ENCODE measurements at places on chromosomes 1 and 21. TPM values are rescaled to one million over a fixed set of nuclear protein-coding genes. Genes with fewer than 3 reads are reported as not detected.

DNA sequence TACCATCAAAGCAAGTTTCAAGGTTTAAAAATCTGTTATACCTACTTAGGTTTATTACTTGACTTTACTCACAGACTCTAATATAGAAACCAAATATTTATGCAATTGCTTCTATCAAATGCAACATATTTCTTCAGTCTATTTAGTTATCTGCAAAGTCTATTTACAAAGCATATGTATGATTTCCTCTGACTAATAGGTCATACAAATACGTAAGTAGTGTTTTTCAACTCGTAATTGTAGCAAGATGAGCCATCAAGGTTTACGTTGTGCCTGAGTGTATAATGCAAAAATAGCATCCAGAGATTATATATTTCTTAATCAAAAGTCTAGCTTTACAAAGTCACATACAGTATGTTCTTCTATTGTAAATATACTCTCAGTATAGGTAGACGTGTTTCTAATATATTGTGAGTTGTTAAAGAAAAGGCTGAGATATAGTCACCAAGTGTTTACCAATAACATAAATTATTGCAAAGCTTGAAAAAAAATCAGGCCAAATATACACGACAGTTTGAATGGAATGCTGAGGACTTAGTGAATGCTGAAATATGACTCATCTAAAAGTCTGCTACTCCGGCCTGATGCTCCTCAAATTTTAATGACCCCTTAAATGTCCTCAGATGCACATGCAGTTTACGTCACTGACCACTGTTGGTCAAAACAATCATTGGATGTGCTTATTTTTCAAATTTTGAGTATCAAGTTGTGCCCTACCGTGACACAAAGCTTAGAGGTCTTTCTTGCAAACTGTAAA, 48.4 kb downstream of the ADAMTS5 start:
- DNase-seq, result no peak

GRCh38 chr1:86191958-86192357, 35.4 kb upstream of the COL24A1 start:
- DNase-seq, result no peak

DNA sequence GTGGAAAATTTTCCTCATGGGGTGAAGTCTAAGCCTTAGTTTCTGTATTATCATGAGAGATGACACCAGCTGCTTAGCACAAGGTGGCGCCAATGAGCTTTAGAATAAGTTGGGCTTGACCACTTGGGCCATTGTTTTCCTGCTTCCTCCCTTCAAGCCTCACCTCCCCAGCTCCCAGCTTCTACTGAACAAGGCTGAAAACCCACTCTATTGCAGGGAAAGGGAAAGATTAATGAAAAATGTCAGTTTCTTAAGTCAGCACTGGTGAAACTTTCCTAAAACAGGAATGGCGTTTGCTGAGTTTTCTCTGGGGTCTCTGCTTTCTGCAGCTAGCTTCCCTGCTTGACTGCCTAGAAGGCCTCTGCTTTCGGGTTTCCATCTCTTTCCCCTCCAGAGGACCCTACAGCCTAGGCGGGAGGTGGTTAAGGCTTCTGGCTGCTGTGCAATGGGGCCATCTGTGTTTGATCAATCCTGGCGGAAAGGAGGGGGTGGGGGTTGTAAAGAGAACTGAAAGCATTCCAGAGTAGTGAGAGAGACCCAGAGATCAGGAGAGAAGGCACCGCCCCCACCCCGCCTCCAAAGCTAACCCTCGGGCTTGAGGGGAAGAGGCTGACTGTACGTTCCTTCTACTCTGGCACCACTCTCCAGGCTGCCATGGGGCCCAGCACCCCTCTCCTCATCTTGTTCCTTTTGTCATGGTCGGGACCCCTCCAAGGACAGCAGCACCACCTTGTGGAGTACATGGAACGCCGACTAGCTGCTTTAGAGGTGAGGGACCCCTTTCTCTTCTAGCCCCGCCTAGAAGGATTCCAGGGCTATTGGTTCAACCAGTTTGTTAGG, at the start of gene OLFML3:
Gene OLFML3 (plus strand): TSS at position 612 of the 840 bp plus-strand sequence. CDS start 43 bp downstream, at position 655.
- peak; percentile 93 for DNase-seq

- DNase-seq, result no peak
Observed at GRCh38 chr1:161953256-161953920, 70.3 kb downstream of the OLFML2B start.

GRCh38 chr1:205678286-205679111, 1.8 kb downstream of the SLC45A3 start:
- DNase-seq, result peak; percentile 65

DNA sequence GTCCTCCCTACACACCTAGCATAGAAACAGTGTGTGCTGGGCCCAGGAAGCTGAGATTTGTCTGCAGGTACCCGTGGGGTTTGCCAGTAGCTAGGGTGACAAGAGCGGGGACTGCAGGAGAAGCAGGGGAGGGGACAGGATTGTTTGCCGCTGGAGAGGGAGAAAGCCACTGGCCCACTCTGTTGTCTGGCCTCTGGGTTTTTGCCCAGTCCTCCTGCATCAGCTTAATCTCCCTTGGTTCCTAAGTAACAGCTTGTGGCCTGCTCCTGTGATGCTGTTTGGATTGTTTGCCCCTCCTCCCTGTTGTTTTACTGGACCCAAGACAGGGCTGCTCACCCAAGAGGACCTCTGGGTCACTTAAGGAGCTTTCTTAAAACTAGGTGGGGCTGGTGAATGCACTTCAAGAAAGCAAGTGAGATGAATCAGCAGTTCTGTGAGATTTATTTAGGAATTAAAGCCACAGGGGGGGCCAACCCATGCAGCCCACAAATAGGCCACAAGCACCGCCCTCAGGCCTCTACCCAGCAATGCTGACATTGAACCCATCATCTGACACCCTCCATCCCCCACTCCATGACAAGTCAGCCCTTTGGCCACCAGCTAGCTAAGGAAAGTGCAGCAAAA, 142.8 kb downstream of the ZZZ3 start:
- no peak for DNase-seq

DNA sequence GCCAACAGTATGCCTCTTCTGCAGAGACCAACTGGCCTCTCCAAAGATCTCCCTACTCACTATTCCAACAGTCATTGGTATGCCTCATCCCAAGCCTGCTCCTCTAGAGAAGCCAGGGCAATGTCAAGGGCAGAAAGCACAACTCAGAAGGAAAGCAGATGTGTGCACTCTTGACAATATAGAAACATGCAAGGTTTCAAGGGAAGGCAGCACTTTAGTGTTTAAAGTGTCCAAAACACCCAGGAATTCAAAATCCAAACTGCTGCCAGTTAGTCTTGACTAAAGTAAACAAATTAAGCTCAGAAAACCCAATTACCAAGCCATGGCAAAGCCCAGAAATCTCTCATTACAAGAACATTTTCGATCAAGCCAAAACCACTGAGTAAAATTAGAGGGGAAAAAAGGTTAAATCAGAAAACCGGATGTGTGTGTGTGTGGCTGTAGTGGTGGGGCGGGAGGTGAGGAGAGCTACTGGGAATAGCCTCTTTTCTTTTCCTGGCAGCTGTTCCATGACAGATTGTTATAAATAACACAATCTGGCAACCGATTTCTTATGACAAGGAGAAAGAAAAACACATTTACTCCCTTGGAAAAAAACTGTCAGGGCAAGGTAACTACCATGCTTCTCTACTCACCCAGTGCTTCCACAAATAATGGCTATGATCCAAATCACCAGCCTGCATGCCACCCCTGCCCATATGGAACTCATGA, 39.2 kb downstream of the EIF2B3 start:
- no peak for DNase-seq

NFASC gene
- polyA plus RNA-seq, result 32.2 TPM

DNA sequence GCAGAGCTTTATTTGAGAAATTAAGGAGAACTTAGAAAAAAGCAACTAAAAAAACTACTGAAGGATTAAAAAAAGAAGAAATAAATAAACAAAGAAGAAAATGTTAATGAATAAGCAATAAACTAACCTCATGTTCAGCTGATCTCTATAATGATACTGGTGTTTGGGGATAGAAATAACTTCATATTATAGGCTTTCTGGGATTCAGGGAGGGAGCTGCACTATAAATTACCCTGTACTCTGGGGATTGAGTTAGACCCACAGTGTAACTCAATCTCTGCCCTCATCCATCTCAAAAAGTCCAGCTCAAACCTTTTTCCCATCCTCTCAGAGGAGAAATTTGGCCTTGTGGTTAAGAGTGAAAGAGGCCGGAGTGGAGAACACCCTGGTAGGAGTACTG, 33.8 kb upstream of the CCN1 start:
- DNase-seq, result no peak

NBPF6 gene
- not detected for polyA plus RNA-seq

- DNase-seq, result no peak
Observed at GRCh38 chr1:82565146-82565545, 764.4 kb downstream of the ADGRL2 start.

DNA sequence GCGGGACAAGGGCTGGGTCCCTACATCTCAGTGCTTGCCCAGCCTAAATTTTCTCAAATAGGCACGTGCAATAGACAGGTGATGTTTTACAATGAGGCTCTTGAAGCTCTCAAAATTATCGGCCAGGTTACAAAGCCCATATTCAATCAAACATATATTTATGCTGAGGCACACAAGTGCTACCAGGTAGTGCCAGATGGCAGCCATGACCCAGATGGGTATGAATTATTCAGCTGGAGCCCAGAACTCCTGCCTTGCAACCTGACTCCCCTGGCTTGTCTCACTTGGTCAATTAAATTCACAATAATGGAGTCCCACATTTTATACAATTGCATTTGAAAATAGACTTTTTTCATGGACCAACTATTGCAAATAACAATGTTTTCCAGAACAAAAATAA, 12.3 kb upstream of the ADAM30 start:
- no peak for DNase-seq

DNA sequence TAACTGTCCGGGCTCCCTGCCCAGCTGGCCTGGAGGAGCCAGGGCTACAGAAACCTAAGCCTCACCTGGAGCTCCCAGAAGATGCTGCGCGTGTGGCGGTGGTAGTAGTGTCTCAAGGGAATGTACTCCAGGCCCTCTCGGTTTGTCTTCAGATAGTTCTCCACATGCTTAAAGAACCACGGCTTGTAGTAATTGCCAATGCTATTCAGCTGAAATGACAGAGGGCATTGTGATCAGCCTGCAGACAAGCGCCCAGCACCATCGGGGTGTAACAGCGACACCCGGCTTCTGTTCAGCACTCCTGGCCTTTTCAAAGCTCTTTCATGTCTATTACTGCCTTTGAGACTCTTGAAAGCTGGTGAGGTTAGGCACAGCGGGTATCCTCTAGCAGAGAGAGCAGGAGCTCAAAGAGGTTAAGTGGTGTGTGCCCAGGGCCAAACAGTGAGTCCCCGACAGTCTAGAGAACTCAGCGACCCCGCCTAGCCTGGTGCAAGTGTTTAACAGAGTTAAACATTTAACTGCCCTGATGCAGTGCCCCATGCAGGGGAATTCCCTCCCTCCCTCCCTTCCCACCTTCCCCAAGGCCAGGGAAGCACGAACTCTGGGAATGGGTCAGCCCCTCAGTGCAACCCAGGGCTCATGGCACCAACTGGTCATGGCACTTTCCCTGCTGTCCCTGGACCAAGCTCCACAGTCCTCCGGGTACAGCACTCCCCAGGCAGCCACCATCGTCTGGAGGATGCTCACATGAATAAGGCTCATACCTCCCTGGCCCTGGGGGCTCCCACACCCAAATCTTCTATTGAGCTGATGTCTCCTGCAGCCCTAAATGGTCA, 21.5 kb downstream of the DHCR24 start:
- no peak for DNase-seq

- no peak for DNase-seq
Observed at GRCh38 chr1:226154593-226154992, 31.9 kb downstream of the ACBD3 start.

GRCh38 chr1:43065616-43066399, 106.3 kb downstream of the EBNA1BP2 start:
- DNase-seq, result no peak

- DNase-seq, result no peak
Observed at GRCh38 chr1:46554597-46555381, 3.3 kb upstream of the KNCN start.

GRCh38 chr1:174764191-174764590, 235.6 kb upstream of the CACYBP start:
- DNase-seq, result no peak

CGN gene
- 50.9 TPM for polyA plus RNA-seq

- DNase-seq, result no peak
Observed at GRCh38 chr1:190935925-190936324, 458.3 kb upstream of the BRINP3 start.

IGSF9 gene
- polyA plus RNA-seq, result 19.5 TPM

- no peak for DNase-seq
Observed at GRCh38 chr1:198942466-198942865, 303.6 kb downstream of the PTPRC start.

- DNase-seq, result no peak
Observed at GRCh38 chr1:154607106-154607608, 829 bp downstream of the ADAR start.

AQP10 gene
- 0.13 TPM for polyA plus RNA-seq

DNA sequence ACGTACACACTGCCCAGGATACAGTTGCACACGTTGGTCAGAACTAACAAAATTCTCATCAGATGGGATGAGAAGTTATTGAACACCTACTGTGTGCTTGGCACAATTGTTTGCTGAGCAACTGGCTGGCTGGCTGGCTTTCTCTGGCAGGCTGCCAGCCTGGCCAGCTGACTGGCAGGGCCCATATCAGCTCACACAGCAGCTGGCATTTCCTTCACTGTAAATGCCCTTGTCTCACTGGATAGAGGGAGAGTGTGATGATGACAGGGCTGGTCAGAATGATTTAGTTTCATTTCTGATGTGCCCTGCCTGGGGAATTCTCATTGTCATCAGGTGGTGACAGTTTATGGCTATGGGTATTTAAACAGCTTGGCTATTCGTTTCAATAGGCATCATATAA, 15.8 kb downstream of the CAMK2N1 start:
- no peak for DNase-seq

DNA sequence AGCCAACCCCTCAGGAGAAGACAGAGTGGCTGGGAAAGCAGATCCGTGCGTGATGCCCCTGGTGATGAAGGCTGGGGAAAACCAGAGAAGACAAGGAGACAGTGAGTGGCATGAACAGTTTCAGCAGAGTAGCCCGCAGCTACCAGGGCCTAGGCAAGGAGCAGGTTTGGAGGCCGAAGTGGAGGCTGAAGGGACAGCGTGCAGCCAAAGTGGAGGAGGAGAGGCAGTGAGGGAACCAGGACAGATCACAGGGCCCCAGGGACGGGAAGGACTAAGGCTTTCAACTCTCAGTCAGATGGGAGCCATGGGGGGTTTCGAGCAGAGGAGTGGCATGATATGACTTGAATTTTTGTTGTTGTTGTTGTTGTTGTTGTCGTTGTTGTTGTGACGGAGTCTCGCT, 59.9 kb upstream of the SELENON start:
- no peak for DNase-seq

- no peak for DNase-seq
Observed at GRCh38 chr1:18934205-18935000, 22.1 kb downstream of the IFFO2 start.

DNA sequence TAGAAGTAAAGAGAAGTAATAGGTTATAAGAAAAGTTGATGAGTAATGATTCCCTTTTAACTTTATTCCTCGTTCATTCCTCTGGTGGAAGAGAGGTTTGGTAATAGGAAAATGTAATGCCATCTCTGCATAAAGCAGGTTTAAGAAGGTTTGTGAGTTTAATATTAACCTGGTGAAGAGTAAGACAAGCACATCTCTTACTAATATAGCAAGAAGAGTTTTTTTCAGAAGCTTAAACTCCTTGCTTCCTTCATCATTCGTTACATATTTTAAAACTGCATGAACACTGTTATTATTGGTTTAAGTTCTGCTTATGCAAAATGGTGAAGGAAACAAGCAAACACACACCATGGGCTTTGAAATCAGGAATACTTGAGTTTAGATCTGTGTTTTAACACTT, 9.2 kb upstream of the PLA2G4A start:
- DNase-seq, result no peak

PTPN7 gene
- 1.3 TPM for polyA plus RNA-seq

GRCh38 chr1:226222686-226223085, 778 bp upstream of the MIXL1 start:
- DNase-seq, result no peak

FOXD2 gene
- polyA plus RNA-seq, result 6.6 TPM

GRCh38 chr1:64136296-64136695, 67.1 kb upstream of the UBE2U start:
- DNase-seq, result no peak

Measured in renal pelvis (tissue), 12 donors.